Vagina (tissue), 2 donors: ENCODE measurements at places on chromosomes 12 and 14.
A peak's percentile ranks its signal among the peaks of the same experiment; 100 is the strongest.

GRCh38 chr14:78129375-78129774, 40.8 kb upstream of the NRXN3 start:
- DNase-seq = peak; percentile 79

GRCh38 chr12:116026346-116026745, 251.1 kb downstream of the MED13L start:
- no peak for DNase-seq

GRCh38 chr12:70721656-70722357, 84.6 kb upstream of the PTPRB start:
- DNase-seq = no peak

DNA sequence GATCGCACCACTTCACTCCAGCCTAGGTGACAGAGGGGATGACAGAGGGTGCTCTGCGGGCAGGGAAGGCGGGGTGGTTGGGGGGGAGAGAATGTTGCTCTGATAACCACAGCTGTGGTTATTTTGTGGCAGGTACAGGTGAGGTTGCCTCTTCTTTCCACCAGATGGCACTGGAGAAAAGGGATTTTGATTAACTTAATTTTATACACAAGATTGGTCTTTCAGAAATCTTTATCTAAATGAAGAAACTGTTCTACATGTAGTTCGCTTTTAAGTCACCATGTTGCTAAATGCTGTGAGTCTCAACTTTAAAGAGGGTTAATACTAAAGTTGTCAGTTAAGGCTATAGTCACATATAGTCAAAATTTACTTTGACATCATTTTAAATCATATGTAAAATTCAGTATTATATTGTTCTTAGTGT, 25.7 kb downstream of the FGF23 start:
- no peak for DNase-seq

DNA sequence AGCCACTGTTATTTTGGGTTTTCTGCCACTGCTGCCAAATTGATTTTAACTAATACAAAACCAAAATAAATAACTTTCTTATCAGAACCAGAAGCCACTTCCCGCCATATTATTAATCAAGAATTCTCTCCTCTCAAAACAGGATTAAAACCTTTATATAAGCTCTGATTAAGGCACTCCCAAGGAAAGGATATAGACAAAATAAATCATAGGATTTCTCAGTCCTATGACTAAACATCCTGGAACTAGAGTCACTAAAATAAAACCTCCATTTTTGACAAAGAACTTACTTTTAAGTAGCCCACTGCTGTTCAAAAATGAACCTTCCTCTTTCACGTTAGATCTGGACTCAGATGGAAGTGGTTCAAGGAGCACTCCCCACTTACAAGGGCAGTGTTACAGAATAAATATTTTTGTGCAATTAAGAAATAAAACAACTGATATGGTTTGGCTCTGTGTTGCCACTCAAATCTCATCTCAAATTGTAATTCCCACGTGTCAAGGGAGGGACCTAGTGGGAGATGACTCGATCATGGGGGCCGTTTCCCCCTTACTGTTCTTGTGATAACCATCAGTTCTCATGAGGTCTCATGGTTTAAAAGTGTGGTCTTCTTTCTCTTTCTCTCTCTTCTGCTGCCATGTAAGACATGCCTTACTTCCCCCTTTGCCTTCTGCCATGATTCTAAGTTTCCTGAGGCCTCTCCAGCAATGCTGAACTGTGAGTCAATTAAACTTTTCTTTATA, 26.4 kb downstream of the GXYLT1 start:
- DNase-seq = no peak

DNA sequence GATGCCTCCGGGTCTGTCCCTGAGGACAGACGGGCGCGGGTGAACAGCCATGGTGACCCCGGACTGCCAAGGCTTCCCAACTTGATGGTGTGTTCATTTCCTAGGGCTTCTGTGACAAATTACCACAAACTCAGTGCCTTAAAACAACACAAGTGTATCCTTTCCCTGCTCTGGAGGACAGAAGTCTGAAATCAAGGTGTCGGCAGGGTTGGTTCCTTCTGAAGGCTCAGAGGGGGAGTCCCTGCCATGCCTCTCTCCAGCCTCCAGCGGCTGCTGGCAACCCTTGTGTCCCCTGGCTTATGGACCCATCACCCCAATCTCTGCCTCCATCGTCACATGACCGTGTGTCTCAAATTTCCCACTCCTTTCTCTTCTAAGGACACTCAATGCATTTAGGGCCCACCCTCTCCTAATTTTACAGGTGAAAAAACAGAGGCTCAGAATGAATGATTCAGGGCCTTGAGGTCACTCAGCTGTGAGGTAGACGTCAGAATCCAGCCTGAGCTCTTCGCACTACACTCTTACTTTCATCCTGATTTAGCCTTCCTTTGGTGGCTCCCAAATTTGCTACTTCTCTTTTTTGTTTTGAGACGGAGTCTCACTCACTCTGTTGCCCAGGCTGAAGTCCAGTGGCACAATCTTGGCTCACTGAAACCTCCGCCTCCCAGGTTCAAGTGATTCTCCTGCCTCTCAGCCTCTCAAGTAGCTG, 45.4 kb downstream of the VCPKMT start:
- DNase-seq = no peak
